ENCODE measurements at places on chromosomes 3 and 15.

DNA sequence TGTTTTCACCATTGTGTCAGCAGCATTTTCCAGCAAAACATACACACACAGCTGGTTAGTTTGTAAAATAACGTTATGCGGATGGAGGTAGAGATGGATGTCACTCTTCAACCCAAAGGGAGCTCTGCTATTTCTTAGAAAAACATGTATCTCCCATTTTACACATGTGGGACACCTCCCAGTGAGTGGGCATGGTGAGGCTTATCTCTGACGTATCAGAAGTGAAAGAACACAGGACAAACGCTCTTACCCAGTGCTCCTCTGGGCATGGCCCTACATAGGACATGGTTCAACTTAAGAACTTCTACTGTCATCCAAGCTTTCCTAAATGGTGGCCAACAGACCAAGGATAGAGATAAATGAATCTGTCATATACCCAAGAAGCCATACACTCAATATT is 2.1 kb downstream of the FAM240A start:
- no peak for DNase-seq

- DNase-seq: no peak
Measured at GRCh38 chr3:66464512-66464894, 36.3 kb downstream of the LRIG1 start.

DNA sequence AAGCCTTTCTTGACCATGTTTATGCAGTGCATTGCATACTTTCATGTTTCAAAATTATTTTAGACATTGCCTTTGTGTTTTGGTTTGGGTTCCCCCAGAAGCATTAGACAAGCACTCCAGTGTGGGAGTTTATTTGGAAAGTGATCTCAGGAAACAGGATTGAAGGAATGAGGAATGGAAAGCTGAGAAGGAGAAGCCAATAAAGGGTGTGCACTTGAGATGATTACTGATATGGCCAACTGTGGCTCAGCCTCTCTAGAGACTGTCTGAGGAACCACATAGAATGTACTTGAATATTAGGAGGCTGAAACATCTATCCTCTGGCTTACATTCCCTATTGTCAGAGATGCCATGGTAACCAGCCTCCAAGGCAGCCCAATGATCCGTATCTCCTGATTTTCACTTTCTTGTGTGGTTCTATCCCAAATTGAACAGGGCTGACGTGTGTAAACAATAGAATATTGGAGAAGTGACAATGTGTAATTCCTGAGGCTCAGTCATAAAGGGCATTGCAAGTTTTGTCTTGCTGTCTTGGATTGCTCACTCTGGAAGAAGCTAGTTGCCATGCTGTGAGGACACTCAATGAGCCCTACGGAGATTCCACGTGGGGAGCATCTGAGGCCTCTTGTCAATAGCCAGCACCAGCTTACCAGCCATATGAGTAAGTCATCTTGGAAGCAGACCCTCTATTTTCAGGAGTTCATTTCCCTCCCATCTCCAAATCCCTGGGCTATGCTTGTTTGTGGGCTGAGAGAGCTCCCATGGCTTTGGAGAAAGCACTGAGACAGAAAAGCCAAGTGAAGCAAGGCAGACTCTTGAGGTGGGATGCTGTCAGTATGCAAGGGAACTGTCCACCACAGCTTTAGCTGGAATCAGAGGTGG is 84.7 kb downstream of the SCN11A start:
- DNase-seq: no peak

- DNase-seq: no peak
Measured at GRCh38 chr3:144200004-144200403, 228.4 kb downstream of the DIPK2A start.
